ENCODE measurements at places on chromosomes 13 and 19.

GRCh38 chr13:76552807-76553206 is 333.4 kb downstream of the KCTD12 start:
- DNase-seq: no peak

DNA sequence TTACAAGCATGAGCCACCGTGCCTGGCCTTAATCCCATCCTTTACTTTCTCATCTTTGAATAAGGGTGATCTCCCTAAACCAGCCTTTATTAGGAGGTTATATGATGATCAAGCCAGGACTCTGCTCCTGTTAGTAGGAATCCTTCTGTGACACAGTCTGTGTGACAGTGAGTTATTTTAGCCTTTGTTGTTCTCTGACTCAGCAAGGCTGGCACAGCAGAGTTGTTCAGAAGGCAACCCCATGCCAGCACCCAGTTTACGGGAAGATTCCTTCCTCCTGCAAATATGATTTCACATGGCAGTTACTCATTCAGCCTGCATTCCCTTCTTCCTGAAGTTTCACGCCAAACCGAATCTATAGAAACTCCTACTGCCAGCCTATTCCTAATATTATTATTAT is 10.5 kb upstream of the MIER2 start:
- DNase-seq: no peak

DNA sequence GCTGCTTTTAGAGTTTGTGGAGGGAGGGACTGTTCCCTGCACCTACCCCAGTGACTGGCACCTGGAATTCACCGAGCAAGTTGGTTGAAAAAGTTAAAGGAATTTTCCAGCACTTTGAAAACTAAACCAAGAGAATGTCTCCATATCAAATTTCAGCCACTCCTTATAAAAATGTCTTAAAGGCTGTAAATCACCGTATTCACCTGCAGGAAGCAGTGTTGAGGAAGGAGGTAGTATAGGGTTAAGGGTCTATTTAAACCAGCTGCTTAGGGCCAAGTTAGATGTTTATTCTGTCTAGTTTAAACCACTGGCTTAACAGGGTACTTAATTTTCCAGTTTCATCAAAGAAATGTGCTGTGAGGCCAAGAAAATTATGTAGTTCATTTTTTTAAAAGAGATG is 3.8 kb upstream of the RAB20 start:
- no peak for DNase-seq

DNA sequence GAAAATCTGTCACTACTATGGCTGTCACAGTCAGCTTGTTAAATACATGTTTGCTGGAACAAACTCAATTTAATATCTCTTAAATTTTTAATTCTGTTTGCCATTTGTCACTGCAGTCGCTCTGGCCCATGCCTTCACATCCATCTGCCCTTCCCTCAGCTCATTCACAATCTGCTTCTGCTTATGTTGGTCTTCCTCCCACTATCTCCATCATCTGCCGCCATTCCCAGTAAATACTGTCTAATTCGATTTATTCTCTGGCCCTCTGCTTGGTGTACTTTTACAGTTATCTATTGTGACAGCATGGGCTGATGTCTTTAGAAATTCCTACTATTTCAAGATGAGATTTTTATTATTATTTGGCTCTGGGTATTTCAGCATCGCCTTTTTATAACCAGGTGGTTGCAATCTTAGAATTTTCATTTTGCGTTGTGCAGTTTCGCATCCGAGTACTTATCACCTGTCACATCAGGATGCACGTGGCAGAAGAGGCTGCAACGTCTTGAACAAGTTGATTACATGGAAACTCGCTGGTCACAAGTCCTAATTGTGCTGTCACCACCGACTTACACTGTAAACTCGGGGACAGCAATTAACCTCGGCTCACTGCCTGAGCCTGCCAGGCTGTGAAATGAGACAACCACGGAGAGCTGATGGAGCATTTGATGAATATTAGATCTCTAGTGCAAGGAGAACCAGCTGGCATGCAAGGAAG is 158.4 kb downstream of the MYO16 start:
- DNase-seq: no peak

DNA sequence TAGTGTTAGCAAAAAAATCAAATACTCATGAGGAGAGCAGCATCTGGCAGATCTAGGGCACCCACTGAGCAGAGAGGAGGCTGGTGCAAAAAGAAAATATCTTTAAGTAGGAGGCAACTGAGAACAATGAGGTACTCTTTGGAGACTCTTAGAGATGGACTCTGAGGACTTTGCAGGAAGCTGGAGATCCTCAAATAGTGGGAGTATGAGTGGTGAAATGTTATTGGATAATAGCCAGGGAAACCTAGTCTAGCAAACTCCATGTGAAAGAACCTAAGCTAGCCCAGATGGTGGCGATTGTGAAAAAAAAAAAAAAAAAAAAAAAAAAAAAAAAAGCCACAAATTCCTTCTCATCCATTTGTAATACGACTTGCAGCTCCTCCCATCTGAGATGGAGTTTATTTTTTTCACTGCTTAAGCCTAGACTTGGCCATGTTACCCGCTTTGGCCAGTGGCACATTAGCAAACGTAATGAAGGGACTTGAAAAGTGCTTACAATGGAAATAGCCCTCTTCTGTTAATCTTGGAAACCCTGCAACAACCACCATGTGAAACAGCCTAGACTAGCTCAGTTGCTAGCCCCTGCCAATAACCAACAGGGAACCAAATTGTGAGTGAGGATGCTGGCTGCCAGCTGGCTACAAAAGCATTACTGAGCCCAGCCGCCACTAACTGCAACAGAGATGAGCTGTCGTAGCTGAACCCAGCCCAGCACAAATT is 476.2 kb downstream of the KLF12 start:
- peak; percentile 64 for DNase-seq

GRCh38 chr13:50549221-50549942 is 294.1 kb downstream of the DLEU7 start:
- no peak for DNase-seq

- DNase-seq: no peak
Measured at GRCh38 chr13:63048653-63049052, 1633.0 kb upstream of the PCDH20 start.

GRCh38 chr13:50760751-50761150 is 82.7 kb downstream of the DLEU7 start:
- DNase-seq: no peak

DNA sequence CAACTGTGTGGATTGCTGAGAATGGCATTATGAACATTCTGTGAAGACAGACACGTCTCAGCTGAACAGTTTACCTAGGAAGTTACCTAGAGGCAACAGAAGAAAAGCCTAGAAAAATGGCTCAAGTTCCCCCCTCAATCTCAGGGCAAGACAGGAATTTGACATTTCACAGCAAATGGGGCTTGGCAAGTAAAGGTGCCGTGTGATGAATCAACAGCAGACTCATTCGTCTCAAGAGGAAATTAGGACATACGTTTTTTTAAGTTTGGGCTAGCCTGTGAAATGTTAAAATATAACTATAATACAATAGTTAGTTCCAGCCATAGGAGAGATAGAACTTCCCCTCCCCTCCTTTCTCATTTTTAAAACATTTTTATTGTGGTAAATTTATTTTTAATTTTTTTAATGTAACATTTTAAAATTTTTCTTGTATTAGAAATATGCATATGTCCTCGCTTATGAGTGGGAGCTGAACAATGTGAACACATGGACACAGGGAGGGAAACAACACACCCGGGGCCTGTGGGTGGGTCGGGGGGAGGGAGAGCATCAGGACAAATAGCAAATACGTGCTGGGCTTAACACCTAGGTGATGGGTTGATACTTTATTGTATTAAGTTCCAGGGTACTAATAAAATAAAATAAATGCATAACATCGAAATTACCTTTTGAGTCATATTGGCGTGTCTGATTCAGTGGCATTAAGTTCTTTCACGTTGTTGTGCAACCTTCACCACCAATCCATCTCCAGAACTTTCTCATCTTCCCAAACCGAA is 116.0 kb downstream of the COL4A2 start:
- no peak for DNase-seq

- no peak for DNase-seq
Measured at GRCh38 chr19:21202865-21203494, 61.1 kb downstream of the ZNF431 start.

- DNase-seq: no peak
Measured at GRCh38 chr19:13302526-13303270, 152.5 kb downstream of the IER2 start.

DNA sequence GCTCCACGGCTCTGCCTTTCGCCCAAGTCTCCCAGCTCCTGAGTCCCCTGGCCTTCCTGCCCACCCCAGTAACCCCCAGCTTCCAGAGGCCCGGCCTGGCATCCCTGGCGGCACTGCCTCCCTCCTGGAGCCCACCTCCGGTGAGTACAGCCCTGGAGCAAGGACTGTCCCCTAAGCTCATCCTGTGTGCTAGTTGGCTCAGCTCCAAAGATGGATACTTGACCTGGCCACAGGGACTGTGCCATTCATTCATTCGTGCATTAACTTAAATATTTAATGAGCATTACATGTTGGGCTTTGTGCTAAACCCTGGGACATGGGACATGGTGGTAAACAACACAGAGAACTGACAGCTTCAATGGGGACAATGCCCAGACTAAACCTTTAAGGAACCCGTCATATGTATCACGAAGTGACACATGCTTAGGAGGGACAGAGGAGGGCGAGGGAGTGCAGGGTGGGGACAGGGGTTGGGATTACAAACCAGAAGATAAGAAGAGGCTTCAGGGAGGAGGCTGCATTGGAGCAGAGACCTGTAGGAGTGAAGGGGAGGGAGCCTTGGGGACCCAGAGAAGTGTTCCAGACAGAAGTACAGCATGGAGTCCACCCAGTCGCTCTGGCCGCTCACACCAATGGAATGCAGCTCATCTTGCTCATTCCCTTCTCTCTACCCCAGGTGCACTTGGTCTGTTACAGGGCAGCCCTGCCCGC is 6.9 kb upstream of the OVOL3 start:
- no peak for DNase-seq

- no peak for DNase-seq
Measured at GRCh38 chr19:19606021-19606420, 12.5 kb downstream of the PBX4 start.

DNA sequence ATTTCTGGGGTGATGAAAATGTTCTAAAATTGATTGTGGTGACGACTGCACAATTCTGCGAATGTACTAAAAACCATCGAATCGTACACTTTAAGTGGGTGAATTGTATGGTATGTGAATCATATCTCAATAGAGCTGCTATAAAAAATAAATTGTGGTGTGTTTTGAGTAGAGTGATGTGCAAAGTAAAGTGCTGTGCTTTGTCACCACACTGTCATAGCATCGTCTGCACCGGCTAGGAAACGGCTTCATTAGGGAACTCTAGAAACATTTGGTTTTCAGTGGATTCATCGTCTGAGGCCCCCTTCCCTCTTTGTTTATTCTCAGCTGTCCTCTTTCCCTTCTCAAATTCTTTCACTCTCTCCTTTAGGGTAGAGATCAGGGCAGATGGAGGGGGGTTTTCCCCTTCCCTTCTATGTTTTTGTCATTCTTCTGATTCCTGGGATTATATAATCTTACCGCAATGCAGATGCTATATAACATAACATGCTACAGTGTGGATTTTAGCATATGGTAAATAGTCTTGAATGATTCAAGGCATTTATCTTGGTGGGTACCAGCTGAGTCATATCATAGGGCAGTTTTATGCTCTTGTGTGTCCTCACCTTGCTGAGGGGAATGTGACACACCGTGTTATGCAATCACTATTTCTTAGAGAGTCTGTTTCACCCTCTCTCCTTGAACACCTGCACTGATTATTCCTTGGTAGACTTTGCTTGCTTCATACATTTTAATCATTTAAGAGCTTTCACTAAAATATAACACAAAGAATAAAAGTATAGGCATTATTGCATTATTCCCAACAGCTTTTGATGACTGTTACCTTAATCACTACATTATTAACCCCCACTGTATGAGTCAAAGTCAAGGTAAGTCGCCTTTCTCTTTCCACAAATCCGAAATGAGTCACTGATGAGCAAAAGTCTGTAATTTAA is 239.4 kb downstream of the DCLK1 start:
- DNase-seq: no peak

- no peak for DNase-seq
Measured at GRCh38 chr13:26026211-26026610, 25.6 kb downstream of the SHISA2 start.

GRCh38 chr13:96029002-96029401 is 24.2 kb downstream of the UGGT2 start:
- DNase-seq: no peak

DNA sequence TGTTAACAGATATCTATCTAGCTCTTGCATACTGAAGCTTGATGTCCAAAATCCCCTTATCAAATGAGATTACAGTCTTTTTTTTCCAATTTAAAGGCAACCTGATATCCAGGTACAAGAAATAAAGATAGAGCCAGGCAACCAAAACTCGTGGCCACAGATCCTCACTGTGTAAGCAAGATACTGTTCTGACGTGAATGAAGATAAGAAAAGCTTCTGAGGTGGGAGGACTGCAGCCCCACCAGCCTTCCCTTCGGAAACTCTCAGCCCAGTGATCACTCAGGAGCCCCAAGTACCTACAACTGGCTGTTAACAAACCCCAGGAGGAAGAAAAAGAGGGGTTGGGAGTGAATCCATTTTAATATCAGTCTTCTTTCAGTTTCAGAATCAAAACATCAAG is 191.6 kb downstream of the EFNB2 start:
- DNase-seq: no peak

DNA sequence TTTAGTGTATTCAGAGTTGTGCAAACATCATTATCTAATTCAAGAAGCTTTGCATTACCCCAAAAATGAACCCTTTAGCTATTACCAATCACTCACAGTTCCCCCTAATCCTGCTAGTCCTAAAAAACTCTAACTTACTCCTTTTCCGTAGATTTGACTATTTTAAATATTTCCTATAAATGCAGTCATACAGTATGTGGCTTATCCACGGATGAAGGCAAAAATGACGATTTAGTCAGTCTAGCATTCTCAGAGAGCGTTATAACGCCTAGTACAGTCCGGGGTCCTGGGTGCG is 587 bp upstream of the ZNF383 start:
- no peak for DNase-seq

GRCh38 chr13:49240017-49240416 is 7.7 kb upstream of the CDADC1 start:
- no peak for DNase-seq

DNA sequence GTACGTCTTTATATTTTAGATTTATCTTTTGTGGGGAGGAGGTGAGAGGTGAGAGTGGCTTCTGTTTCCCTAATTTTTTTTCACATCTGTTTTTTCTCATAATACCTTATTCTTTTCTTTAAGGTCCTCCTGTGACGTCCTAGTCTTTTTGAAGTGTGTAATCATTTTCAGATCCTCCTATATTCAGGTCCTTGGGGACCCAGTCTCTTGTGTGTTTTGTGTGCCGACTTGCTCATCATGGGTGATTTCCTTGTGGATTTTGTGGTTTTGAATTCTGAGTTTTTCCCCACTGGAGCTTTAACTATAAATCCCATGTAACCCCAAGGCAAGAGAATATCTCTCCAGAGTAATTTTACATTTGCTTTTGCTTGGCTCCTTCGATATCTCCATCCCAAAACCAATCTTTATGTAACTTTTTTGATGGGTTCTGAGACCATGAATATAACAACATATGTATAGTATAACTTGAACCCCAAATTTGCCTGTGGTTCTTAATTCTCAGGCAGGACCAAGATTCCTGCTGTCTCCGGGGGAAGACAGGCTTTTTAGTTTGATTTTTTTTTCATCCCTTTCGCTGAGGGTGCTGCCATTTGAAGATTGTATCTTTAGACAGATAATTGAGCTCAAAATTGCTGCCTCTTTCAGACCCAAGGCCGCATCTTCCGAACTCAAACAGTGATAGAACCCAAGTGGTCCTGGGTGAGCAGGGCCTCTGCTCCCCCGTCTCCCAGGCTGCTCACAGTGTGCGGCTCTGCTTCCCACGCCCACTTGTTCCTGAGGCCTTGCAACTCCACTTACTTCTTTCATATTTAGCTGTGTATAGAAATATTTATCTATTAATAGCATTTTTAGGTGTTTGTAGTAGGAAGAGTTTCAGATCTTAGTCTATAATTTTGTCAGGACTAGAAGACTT is 59.1 kb upstream of the GPR183 start:
- DNase-seq: no peak

Measured in heart right ventricle (tissue), 16 donors.